ENCODE measurements at places on chromosomes 6 and 20.

DNA sequence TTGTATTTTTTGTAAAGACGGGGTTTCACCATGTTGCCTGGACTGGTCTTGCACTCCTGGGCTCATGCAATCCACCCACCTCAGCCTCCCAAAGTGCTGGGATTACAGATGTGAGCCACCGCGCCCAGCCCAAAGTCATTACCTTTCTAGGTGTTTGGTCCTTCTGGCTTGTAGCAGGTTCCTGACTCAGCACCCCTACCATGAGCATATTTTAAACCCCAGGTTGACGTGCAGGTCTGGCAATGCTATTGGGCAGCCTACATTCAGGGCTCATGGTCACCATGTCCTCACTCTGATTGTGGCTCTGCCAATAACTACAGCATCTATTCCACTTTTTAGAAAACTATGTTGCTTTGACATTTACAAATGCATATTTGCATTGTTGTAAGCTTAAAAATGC is 59.4 kb downstream of the IPCEF1 start:
- no peak for DNase-seq

DNA sequence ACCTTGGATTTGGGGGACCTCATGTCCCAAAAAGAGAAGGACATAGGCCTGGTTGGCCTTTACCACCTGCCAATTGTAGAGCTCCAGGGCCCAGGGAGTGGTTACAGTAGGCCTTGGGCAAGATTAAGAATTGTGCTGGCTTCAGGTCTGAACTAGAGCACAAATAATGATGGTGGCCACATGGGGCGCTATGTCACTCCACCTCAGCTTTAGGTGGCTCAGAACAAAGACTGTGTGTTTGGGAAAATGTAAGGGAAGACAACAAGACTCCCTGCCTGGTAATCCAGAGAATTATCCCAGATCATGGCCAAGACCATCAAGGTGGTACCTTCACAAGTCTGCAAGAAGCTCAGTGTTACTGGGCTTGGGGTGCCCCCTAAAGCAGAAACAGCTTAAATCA is 224.9 kb upstream of the OPRM1 start:
- no peak for DNase-seq

- no peak for DNase-seq
Measured at GRCh38 chr20:19926591-19926990, 90.6 kb upstream of the NAA20 start.

GRCh38 chr6:138484018-138484731 is 15.1 kb downstream of the NHSL1 start:
- DNase-seq = no peak

- no peak for DNase-seq
Measured at GRCh38 chr6:148599967-148600426, 146.8 kb upstream of the UST start.

DNA sequence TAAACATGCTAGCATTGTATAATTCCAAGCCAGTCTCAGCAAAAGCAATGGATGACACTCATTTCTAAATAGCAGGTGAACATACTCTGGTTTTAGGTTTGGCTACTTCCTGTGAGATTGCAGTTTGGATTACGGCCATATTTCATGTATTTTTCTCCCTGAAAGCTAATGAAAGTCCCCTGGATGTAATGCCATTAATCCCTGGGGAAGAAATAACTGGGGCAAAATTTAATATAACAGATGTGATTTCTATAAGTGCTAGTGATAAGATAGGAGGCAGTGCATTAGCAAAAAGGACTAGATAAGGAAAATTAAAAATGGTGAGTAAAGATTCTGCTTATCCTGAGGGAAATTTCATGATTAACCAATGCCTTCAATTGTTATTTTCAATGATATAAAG is 238.2 kb downstream of the ADGRB3 start:
- no peak for DNase-seq

DNA sequence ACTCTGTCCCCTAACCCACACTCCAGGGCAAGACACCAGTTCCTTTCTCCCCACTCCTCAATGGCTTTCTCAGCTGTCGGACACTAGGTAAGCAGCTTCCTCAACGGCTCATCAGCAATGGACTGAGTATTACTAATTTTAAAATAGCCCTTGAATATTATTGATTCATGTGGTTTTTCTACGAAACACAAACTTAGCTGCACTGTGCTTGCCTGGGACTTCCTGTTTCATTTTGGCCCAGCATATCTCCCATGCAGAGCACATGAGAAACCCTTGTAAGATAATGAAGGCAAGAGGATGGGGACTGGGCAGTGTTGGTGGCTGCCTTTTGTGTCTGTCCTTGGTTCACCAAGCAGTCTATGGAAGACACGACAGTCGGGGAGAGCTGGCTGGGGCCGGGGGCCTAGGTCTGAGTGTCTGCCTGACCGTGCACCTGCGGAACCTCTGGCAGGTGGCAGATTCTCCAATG is 48.9 kb downstream of the RNASET2 start:
- DNase-seq = no peak

DNA sequence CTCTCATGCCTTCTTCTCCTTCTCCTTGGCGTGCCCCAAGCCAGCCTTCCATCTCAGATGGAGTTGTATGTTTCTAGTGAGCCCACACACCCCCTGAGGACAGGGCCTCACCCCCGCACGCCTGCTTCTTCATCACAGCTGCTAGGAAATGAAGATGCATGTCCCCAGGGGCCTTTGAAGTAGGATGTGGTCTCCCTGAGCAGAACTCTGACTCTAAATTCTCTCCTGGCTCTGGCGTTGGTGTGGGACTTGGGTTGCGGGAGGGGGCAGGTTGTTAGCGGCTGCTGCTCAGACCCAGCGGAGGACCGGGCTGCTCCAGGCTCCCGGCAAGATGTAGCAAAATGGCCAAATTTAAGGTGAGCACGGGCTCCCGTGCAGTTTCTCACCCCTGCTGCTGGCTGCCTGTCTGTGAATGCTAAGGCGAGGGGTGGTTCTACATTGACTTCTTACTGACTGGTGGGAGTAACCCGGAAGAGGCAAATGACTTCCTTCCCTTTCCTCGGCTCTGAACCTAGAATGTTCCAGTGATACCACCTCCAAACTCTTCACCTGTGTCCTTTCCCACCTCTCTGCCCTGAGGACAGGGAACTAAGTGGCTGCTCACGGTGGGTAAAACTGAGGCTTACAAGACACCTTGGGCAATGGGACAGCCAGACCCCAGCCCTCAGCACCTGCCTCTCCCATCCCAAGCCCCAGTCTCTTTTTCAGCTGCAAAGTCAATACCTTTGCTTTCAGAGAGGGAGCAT is 8.8 kb downstream of the SYNJ2 start:
- DNase-seq = no peak

DNA sequence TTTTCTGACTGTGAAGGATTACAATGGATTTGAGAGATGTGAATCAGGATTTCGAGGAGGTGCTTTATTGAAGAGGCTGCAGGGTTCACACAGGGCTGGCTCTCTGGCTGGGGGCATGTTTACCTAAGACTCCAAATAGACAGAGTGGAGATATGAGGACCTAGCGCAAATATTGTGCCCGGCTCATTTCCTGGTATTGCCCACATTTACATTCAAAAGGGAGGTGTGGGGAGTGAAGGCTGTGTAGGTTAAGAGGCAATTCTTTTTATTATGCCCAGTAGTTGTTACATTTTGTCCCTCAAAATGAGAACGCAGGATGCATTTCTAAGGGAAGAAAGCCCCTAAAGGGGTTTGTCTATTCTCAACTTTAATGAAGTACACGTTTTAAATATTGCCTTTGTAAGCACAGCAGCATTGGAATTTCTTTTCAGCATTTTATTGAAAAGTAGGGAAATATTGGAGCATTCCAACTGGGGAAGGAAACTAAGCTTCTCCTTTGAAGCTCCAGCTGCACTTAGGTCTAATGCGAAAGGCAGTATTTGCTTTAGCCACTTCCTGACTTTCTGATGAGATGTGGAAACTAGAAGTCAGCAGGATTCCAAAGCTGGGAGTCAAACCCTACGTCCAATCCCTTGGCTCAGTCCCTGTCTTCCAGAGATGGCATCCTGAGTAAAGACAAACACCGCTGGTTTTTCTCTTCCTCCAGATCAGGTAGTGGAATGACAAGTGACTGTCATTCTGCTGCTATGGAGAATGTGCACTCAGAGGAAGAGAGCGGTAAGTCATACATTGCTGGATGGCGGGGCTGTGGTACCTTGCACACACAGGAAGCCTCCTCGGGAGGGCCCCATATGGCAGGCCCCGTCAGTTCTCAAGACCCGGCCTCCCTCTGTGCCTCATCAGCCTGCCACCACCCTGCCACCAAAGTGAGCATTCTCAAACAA is 70.7 kb downstream of the MYB start:
- peak; percentile 49 for DNase-seq

DNA sequence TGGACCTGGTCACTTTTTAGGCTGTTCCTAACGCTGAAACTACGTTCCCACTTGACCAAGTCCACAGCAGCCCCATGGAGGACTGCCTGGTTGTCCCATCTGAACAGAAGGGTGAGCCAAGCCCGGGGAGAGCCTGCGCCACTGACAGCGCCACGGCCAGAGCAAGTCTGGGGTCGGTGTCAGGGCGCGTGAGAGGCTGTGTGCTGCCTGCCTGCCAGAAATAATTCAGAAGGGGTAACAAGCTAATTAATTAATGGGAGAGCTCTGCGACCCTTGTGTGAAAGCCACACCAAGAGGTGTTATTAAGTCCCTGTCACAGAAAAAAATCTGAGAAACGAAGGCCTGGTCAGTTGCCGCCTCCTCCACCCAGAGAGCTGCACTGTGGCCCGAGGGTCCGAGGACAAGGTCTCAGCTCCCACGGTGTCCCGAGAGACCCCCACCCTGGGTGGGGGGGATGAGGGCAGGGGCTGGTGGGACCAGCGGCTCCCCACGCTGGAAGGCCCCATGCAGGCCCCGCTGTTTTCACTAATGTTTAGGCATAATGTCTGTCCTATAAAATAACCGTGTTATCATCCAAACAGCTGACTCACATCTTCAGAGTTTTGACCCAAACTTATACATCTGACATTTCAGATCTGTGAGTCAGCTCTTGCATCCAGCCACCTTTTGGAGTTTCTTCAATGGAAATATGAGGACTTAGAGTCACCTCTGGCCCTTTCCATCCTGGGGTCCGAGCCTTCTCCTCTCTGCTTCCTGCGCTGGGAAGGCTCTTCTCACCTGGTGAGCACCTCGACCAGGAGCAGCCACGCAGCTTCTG is 58.5 kb downstream of the DLL1 start:
- DNase-seq = peak; percentile 31

DNA sequence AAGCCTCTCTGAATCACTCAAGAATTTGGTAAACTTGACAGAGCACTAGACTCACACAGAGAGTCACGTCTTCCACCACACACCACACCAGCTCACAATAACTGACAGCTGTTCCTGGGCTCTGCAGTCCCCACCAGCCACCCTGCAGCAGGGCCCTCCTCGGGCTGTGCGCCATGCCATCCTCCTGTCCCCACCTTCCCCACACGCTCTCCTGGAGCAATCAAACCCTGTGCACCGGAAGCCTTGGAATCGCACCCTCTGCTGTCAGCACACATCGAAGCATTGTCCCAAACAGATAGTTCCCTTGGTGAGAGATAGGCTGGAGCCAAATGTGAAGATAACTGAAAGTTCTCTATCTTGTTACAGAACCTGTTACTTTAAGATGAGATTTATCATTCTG is 191.0 kb downstream of the TBXT start:
- no peak for DNase-seq

DNA sequence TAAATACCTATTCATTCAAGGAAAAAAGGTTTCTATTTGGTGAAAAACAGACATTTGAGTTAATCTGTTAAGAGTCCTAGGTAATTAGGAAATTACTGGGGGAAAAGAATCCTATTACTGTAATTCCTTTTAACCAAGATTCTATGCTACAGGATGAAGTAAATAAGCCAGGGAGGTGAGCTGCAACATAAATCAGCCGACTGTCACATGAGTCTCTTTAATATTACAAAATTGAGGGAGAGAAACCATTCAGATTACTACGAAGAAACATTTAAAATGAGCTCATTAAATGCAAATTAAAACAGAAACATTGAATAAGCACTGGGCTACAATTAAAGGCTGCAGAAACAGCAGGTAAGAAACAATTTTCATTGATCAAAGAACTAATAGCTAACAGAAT is 5.3 kb downstream of the PRKN start:
- DNase-seq = no peak

DNA sequence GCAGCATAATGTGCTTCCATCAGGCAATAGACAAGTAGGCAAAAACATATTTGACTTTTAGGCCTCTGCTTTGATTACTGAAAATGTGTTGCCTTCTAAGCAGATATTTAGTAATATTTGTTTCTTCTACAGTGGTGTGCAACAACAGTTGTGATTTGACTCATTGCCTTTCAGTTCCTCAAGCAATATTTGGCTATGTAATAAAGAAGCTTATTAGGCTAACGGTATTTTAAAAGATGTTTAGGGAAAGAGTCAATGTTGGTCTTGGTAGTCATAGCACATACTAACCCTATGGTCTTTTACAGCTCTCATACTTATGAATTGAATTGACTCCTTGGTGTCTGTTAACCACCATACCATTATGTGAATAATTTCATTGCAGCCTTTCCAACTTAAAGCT is 124.1 kb downstream of the GRIK2 start:
- DNase-seq = no peak

DNA sequence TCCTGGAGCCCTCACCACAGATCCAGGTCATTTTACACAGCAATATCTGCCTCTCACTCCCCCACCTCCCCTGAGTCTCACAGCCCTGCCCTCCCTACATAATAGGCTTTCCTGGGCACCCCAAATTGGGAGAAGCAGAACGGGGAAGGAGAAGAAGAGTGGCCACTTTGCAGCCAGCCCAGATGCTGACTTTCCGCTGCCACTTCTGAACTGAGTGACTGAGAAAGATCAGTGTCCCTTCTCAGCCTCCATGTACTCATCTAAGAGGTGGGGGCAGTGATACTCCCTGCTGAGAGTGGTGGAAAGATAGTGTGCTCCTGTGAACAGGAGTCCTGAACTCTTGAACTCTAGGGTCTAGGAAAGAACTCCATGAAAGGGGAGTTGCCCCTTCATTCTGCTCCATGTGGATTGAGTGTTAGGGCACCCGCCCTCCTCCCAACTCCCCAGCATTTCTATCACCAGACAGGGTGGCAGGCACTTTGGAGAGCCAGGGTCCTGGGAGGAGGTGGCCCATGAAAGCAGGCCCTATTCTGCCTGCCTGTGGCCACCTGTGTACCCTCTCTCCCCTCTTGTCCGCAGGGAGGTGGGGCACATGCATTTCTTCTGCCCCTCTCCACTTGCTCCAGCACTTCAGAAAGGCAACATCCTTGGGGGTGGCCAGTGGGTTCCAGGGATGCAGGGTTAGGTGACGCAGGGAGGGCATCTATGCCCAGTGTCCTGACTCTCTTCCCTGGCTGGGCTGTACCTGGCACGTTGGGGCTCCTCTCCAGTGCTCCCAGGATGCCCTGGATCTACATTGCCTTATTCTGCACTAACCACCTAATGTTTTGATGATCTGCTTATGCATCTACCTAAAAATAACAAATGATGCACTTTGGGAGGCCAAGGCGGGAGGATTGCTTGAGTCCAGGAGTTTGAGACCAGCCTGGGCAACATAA is 38.3 kb upstream of the MRPS18A start:
- no peak for DNase-seq

- no peak for DNase-seq
Measured at GRCh38 chr6:33668914-33669313, 42.6 kb downstream of the UQCC2 start.

- DNase-seq = no peak
Measured at GRCh38 chr6:45881705-45882467, 133.8 kb downstream of the CLIC5 start.

- peak; percentile 95 for DNase-seq
Measured at GRCh38 chr6:27772261-27773001, 139.8 kb downstream of the OR2B2 start.
